GM04504 (cell line): ENCODE measurements at places on chromosomes 5 and 9.

- DNase-seq: no peak
These were observed 22.7 kb upstream of the MROH2B start for GRCh38 chr5:41093803-41094202.

- no peak for DNase-seq
These were observed 63.4 kb downstream of the FAM81B start for GRCh38 chr5:95454536-95454935.

DNA sequence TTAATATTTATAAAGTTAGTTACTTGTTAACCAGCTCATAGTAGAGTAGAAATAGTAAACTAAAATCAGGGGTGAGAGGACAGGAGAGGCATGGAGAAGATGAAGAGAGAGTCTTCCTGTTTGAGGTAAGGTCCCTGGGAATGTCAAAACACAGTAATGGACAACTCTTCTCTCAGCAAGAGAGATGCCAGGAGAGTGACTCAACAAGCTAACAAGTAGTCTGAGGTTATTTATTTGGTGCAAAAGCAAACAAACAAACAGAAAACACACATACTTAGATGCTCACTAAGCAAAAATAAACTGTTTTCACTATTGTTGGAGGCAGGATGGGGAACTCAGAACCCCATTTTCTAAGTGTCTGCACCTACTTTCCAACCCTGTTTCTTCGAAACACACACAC is 333.2 kb upstream of the RFX3 start:
- DNase-seq: no peak

DNA sequence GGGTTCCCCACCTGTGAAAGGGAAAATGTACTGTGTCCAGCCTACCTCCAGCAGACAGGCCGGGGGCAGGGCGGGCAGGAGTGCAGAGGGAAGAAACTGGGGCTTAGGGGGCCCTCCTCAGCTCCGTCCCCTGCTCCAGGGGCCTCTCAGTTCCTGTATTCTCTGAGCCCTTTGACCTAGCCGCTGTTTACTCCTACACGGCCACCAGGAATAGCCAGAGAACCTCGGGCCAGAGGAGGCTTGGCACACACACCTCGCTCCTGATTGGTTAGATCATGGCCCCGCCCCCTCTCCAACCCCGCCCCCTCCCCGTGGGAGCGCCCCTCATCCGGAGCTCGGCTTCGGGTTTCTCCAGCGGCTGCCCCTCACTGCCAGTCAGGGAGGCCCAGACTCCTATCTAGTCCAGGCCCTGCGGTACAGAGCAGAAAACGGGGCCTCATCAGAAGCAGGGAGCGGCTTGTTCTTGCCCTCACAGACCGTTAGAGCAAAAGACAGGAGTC is 2.2 kb downstream of the ST6GALNAC6 start:
- DNase-seq: no peak

DNA sequence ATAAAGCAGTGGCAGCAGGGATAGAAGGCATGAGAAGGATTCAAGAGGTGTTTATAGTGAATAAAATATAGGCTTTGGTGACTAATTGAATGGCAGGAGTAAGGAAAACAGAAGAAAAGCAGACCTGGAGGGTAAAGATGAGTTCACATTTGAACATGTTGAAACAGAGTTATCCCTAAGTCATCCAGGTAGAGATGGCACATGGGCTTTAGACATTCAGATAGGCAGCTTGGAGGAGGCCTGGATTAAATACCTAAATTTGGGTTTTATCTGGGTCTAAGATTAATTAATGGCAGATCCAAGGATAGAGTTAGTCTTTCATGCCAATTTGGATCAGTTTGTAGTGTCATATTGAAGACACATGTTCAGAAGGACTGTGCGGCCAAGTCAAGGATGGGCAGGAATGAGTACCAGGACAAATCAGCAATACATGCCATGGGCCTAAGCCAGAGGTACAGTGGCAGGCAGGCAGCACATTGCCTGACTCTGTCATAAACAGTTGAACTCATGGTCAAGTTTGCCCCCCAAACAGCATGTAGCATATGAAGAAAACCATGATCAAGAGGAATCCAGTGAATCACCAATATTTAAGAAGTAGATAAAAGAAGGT is 115.5 kb upstream of the SLC12A2 start:
- no peak for DNase-seq

- DNase-seq: no peak
These were observed 351.2 kb downstream of the SH3GL2 start for GRCh38 chr9:17930071-17930470.

- no peak for DNase-seq
These were observed 50.5 kb downstream of the PSD2 start for GRCh38 chr5:139845846-139846681.

GRCh38 chr5:139275956-139276355 is 17.6 kb upstream of the MATR3 start:
- DNase-seq: no peak
